ENCODE measurements at places on chromosomes 2 and 18.

- DNase-seq: no peak
Observed at GRCh38 chr2:35526741-35527140, 828.8 kb upstream of the CRIM1 start.

DNA sequence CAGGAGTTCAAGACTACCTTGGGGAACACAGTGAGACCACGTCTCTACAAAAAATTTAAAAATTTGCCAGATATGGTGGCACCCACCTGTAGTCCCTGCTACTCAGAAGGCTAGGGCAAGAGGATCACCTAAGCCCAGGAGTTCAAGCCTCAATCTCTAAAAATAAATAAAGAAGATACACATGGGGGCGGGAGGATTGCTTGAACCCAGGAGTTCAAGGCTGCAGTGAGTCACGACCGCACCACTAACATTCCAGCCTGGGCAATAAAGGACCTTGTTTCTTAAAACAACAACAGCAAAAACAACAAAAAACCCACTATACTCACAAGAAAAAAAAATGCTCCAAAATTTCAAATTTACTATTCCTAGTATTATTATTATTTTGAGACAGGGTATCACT is 10.0 kb upstream of the ICA1L start:
- no peak for DNase-seq

DNA sequence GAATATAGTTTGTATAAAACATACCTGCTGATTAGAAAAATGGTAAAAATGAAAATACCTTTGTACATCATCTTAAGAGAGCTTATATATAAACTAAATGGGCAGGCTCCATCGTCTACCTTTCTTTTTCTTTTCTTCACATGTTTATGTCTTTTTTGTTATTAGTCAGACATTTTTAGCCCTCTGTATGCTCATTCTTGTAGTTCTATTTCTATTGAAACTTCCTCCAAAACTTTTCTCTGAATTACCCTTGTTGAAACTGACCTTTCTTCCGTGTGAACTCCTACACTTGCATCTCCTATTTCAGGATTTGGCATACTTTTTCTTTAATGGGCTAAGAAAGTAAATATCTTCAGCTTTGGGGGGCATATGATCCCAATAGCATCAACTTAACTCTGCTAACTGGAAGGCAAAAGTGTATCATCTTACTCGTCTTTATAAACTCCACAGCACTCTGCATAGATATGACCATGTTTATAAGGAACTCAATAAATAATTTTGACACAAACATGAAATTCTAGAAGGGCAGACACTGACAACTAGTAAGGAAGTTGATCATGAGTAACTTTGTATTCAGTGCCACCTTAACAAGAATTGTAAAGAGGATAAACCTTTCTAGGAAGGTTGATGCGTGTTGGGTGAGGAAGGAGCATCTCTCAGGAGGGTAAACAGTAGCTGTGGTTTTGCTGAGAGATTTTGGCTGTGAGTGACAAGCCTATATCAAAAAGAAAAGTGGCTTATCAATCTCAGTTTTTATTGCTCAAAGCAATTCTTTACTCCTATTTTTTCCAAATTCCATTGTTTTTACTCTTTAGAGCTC is 127.6 kb downstream of the PIK3C3 start:
- DNase-seq: no peak

- DNase-seq: no peak
Observed at GRCh38 chr18:75554644-75555185, 127.2 kb upstream of the SMIM21 start.

DNA sequence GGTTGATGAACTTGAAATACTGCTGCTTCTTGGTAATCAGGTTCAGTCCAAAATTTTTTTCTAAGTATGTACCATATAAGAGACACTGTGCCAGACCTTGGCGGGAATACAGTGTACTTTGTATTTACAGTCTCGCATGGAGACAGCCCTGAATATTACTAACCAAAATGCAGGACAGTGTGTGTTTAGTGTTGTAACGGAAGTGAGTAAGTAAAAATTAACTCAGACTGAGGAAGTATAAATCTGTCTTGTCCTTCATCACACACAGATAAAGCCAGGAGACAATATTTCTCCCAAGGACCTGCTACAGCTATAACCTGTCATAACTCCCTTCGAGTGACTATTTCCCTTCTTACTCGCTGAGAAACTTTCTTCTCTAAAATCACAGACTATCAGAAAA is 76.9 kb downstream of the ACTR3 start:
- DNase-seq: no peak

DNA sequence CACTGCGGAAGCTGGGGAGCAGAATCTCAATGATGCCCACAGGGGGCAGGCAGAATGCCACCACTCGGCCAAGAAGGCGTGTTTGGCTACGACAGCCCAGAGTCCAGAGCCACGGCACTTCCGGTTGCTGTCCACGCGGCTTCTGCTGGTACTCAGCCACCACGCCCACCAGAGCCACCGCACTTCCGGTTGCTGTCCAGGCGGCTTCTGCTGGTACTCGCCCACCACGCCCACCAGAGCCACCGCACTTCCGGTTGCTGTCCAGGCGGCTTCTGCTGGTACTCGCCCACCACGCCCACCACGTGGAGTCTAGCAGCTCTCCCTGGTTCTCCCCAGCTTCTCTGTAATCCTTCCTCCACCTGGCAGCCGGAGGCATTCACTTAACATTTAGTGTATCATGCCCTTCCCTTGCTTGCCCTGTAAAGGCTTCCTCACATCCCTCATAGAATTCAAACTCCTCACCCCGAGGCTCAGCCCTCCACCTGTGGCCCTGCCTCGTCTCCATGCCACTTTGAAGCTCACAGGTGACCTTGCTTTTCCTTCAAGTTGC is 40.1 kb upstream of the APCDD1 start:
- DNase-seq: no peak

- no peak for DNase-seq
Observed at GRCh38 chr18:42131066-42131929, 176.3 kb downstream of the PIK3C3 start.

DNA sequence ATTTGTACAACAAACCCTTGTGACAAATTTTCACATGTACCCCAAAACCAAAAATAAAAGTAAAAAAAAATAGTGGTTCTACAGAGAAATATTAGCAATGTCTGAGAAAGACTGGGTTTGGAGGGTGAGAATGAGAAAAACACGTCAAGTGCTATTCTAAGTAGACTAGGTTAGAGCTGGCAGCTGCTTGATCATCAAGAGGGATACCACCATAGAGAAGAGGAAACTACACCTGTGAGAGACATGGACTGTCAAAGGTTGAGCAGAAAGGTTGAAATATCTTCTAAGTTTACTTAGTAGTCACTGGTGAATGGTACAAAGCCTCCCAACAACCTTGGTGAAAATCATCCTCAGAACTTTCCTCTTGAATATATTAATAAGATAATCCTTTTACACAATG is 126.9 kb upstream of the ITGA4 start:
- no peak for DNase-seq

DNA sequence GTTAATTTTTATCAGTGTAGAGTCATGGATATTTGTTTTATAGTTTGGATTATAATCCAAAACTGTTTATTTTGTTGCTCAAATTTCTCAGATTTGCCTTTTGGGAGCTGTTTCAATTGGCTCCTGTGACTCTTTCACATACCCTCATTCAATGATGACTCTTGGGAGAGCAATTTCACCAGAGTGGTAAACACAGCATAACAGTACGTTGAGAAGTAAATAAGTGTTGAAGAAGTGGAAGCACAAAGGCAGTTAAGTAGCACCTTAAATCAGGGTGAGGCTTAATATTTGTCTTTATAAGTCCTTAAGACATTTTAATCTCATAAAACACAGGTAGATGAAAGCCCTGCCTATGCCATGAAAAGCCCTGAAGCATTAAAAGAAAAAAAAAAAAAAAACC is 17.1 kb upstream of the SLC39A10 start:
- DNase-seq: no peak

DNA sequence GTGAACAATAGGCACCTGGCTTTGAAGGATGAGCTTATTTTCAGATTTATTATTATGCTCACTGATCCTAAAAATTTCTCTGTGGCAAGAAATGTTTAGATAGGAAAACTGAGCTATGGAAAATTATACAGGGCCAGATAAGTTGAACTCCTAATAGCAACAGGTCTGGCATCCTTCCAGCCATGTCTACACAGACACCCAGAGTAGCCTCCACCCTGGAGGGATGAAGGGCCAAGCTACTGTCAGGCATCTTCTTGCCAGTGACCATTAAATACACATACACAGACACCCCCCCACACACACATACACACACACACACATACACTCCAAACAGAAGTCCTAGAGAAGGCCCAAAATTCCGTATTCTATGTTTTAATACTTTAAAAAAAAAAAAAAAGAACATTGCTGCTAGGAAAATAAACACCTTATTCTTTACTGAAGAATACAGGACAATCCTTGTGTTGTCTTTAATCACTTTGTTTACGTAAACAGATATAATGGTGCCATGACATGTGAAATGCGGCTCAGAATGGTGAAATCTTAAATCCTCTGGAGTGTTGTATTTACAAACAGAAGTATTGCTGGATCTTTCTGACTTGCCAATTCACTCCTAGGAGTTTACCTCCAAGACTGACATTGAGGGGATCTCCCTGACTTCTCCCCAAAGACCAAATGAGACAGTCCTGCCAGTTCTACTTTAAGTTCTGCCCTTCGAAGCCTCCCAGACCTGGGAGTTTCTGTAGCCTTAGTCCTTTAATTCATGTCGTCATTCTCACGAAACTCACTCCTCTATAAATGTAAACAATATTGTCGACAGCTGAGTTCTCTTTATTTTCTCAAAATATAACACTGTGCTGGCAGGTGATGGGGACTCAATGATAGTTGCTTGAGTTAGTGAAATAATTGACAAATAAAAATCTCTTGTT is 163.1 kb downstream of the ANTXR1 start:
- DNase-seq: no peak

- no peak for DNase-seq
Observed at GRCh38 chr2:197369228-197369932, 58.8 kb upstream of the ANKRD44 start.

- peak; percentile 53 for DNase-seq
Observed at GRCh38 chr2:160407393-160408172, 86.0 kb downstream of the RBMS1 start.

DNA sequence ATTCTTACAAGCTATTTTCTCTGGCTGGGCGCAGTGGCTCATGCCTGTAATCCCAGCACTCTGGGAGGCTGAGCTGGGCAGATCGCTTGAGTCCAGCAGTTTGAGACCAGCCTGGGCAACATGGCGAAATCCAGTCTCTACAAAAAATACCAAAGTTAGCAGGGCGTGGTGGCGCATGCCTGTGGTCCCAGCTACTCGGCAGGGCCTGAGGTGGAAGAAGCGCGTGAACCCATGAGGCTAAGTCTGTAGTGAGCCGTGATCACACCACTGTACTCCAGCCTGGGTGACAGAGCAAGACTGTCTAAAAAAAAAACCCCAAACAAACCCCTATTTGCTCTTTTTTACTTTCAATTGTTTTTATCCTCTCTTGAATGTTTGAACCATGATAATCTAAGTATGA is 37.0 kb downstream of the PPP4R1 start:
- no peak for DNase-seq

DNA sequence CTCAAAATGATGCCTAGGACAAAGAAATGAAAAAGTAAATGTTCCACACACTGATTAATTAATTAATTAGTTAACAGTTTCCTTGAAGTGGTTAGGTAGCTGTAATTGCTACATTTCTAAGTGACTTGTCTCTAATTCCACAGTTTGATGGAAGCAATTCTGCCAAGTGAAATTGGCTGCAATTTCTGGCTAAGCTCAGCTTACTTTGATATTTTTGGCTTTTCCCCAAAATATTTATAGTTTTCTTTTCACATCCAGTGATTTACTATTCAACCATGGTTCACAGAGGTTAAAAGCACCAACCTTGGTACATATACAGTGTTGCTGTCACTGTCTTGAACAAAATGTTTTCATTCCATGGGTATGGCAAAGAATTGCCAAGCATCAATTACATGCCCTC is 459.5 kb upstream of the CDH20 start:
- no peak for DNase-seq

GRCh38 chr2:208304695-208305094 is 38.6 kb downstream of the PIKFYVE start:
- no peak for DNase-seq

- no peak for DNase-seq
Observed at GRCh38 chr2:39524756-39525635, 87.9 kb upstream of the MAP4K3 start.

DNA sequence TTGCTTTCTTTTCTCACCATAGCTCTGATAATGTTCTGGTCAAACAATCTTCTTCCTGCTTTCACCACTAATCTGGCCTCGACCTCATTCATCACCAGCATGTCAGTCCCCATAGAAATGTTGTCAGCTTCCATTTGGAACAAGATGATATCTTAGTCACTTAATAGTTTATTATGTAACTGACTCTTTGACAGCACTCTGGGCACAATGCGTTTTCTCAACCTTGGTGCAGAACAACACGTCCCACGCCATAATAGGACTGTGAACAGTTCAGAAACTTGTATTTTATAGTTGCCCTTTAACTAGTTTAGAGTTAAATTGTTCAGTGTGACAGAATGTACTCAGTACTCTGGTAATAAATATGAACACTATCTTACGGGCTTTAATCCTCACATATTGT is 106.0 kb downstream of the MC4R start:
- DNase-seq: no peak
